Epithelial cell of proximal tubule (primary cell): ENCODE measurements at places on chromosomes 1 and 21. TPM values are rescaled to one million over a fixed set of nuclear protein-coding genes. Genes with fewer than 3 reads are reported as not detected.

- no peak for DNase-seq
Measured at GRCh38 chr1:175845338-175845737, 101.9 kb upstream of the TNR start.

DNA sequence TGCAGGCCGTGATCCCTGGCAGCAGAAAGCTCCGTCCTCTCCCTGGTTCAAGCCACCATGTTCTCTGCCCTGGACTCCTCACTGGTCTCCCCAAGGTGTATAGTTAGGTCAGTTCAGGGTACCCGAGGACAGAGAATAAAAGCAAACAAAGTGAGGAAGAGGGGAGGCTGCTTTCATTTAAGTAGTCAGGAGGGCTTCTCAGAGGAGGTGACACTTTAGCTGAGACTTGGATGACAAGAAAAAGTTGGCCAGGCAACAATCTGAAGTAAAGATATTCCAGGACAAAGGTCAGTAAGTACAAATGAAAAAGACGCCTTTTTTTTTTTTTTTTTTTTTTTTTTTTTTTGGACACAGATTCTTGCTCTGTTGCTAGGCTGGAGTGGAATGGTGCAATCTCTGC is 257.8 kb upstream of the TMEM51 start:
- no peak for DNase-seq

The ADAMTS1 gene
- total RNA-seq, result 38.4 and 55.6 TPM in 2 replicates

DNA sequence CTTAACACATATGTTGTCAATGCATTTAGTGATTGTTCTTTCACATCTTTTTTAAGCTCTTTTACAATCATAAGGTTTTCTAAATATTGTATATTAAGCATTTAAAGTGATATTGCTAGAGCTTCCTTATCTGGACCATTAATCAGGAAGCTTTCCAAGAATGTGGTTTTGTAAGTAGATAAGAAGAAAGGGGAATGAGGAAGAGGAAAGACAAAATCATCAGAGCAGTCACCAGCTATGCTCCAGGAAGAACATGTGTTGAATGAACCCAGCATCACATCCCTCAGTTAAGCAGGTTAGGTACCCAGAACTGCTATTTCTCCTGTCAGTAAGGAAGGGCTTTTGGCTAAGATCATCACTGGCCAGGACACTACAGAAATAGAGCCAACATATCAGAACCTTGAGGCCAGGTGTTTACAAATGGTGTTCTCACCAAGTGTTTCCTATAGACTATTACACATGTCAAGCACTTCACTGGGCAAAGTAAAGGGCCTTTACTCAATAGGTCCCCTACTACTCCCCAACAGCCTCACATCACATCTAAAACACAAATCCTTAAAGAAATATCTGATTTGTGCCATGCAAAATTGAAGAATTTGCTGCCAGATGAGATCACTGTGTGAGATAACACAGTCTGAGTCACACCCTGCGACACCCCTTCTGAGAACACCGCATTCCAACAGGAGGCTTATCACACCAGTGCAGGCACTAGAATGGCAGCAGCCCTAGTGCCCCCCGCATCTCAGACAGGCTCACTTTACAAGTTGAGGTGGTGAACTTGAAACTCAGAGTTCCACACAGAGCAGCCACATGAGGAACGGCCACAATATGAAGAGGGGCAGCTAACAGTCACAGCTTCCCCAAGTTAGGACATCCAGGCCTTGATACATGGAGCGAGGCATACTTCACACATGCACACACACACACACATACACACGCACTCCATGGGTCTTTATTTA is 1.8 kb upstream of the SPRR2A start:
- no peak for DNase-seq

- no peak for DNase-seq
Measured at GRCh38 chr1:109113590-109114341, at the start of gene ELAPOR1. ELAPOR1 (plus strand) TSS chr1:109114115; CDS start chr1:109114184, 69 bp downstream.

The LCE2B gene
- total RNA-seq, result not detected in 2 replicates

GRCh38 chr1:65959896-65960567 is 167.3 kb downstream of the PDE4B start:
- no peak for DNase-seq

The ZNF695 gene
- 4.7 and 7.7 TPM in 2 replicates for total RNA-seq

DNA sequence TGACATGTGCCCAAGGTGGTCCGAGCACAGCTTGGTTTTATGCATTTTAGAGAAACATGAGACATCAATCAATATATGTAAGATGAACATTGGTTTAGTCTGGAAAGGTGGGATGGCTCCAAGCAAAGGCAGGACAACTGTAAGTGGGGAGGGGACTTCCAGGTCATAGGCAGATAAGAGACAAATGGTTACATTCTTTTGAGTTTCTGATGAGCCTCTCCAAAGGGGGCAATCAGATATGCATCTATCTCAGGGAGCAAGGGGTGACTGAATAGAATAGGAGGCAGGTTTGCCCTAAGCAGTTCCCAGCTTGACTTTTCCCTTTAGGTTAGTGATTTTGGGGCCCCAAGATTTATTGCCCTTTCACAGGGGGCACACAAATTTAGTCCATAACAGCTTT is 94.2 kb upstream of the COA6 start:
- DNase-seq, result no peak

DNA sequence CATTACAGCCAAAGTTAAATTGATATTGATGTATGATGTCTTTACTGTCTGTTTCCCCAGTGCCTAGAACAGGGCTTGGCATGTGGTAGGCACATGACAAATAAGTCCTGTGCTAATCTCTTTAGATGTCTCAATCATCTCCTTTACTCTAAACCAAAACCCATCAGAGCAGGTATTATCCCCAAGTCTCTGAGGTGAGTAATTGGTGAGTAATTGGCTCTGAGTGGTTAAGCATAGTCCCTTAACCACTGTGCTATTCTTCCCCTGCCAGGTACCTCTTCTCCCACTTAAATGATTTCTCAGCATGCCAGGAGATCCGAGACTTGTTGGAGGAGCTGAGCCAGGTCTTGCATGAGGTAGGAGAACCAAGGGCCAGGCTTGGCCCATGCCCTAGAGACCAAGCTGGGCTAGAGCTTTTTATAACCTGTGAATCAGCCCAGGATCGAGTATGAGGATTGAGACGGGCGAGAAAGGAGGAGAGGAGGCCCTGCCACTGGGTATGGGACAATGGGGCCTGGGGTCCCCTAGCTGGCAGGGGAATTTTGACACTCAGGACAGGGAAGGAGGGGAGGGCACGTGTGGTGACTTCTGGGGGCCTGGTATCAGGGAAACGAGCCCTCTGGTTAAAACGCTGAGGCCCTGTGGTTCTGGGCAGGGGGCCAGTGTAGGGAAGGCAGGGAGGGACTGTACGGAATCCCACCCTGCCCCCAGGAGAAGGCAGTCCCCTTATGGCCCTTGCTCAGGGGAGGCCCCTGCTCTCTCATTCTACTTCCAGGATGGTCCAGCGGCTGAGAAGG is 4.5 kb downstream of the CNKSR1 start:
- peak; percentile 44 for DNase-seq

- DNase-seq, result no peak
Measured at GRCh38 chr1:30372792-30373433, 350.5 kb downstream of the MATN1 start.

The SIM2 gene
- total RNA-seq, result 22.3 and 23.2 TPM in 2 replicates

The IFI44L gene
- total RNA-seq, result 0.51 and 3.6 TPM in 2 replicates

DNA sequence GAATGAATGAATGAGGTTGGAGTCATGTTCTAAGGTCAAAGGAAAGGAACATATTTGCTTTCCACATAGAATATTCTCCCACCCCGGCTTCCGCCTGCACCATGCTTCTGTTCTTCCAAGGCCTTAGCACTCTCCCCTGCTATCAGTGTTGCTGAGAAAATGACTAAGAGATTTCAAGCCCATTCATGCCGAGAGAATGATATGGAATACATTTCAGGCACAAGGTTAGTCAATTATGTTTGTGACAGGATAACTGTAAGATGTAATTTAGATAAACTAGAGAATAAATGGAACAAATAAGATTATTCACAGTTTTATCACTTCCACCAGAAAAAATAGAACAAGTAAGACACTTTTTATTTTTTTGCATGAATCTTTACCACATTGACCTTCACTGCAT is 122.6 kb downstream of the PLD5 start:
- no peak for DNase-seq

GRCh38 chr1:156887317-156887716 is 6.2 kb upstream of the PEAR1 start:
- no peak for DNase-seq

The RHCE gene
- total RNA-seq, result 0.22 TPM in 1 of 2 replicates, not detected in the other

GRCh38 chr21:20703112-20703767 is 295.0 kb upstream of the NCAM2 start:
- no peak for DNase-seq

GRCh38 chr1:61204528-61204927 is 122.2 kb downstream of the NFIA start:
- no peak for DNase-seq

DNA sequence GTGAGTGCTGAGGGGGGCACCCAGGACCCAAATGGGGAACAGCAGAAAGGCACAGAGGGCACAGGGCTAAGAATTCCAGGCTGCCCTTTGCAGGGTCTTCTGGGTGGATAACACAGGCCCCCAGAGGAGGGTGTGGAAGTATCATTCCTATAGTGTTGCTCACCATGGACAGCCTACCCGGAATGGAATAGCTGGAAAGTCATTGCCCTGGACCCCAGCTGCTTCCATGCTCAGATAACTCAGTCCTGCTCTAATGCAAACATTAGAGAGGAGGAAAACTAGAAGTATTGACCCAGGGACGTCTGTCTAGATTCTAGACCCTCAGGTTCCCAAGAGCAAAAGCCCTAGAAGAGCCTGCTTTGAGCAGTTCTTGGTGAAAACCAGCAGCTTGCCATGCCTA is 24.7 kb downstream of the SLC6A17 start:
- no peak for DNase-seq

DNA sequence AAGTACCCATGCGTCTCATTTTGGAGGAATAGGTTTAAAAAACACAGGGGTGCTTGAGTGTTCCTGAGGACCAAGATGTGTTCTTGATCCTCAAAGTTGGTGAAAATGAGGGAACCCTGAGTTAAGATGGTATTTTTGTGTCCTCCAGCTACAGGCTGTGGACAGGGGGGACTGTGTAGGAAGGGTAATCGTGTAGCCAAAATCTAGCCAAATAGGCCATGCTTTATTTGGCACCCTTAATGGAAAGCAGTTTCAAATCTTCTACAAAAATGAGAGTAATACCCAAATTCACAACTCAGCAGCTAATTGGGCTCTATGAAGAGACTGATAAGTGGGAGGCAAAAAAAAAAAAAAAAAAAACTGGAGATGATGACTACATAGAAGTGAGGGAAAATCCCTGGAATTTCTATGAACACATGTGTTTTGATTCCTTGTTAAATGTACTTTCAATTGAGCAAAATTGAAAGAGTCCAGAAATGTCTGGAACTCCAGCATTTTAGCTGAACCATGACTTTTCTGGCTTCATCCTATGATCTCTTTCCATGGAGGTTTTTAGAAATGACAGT is 470 bp downstream of the HSD11B1 start:
- DNase-seq, result no peak

GRCh38 chr1:159945483-159946241 is at the start of gene IGSF9:
IGSF9 (minus strand) TSS chr1:159945613; CDS start chr1:159943454, 2,159 bp downstream.
- no peak for DNase-seq

DNA sequence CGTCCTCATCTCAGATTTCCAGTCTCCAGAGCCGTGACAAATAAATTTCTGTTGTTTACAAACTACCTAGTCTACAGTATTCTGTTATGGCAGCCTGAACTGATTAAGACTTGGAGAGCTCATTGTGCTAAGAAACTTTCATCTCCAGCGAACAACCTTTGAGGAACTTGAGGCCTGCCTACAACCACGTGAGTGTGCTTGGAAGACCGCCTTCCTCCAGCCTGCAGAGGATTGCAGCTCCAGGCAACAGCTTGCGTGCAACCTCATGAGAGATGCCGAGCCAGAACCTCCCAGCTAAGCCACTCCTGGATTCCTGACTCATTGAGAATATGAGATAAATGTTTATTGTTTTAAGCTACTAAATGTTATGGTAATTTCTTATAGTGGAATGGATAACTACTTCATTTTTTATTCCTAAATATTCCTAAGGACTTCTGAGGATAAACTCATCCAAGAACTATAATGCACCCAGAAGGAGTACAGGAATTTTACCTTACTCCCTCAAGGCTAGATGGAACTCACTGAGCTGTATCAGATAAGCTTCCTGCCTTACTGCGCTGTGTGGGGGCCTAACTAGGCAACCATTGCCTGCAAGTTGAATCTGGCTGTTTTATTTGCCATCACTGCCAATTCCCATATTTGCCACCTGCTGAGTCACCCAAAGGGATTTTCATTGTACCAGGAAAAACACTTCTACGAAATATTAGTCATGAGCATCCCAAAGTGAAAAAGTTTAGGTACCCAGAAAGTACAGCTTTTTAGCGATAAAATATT is 17.6 kb downstream of the FAM177B start:
- peak; percentile 36 for DNase-seq

DNA sequence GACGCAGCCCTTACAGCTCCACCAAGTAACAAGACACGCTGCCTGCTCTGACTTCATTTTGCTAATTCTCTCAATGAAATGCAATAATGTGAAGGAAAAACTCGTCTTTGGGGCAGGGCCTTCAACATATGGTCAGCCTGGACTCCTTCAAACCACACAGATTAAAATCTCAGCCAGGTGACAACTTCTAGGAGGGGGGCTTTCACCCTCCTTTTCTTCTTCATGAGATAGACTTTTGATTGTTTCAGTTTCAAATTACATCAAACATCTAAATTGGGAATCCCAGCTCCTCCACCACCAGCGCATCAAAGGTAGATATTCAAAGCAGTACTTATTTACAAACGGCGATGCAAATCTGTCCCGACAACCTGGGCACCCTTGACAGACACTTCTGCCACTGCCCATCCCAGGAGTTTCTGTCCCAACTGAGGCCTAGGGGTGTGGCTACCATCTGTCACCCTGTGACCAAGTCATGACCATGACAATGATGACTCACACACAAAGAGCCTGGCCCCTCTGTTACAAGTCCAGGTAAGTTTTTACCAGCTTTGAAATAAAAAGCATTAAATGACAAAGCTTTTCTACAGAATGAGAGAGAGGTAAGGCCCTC is 29.7 kb downstream of the SSBP3 start:
- DNase-seq, result no peak

GRCh38 chr21:38787461-38788274 is 18.1 kb upstream of the ETS2 start:
- peak; percentile 64 for DNase-seq

DNA sequence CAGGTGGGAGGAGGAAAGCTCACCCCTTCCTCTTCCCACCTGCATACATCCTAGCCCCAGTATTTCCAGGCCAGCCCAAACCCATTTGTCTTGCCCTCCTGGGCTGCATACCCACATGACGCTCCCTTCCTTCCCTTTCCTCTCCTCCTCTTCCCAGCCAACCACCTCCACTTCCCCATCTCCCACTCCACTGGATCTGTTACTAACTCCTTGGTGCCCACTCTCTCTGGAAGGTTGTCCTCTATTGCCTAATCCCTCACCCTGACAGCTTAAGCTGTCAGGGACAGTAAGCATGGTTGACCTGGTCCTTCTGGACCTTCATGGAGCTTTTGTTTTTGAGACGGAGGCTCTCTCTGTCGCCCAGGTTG is 23.0 kb upstream of the SYNC start:
- DNase-seq, result no peak

DNA sequence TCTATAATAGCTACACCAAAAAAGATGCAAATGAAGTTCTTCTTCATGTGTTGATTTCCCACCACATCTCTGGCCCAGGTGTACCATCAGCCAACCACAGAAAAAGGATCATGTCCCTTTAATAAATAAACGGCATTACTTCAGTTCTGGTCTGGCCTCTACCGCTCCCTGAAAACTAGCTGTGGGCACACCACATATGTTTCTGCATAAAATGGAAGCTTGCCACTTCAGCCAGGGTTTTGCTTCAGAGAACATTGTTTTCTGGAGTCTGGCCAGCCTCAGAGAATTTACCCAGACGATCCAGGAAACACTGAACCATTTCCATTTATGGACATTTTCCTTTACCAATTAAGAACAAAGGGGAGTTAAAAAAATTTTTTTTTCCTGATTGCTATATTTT is 5.8 kb upstream of the LAMC2 start:
- DNase-seq, result peak; percentile 80
